ENCODE measurements at places on chromosomes 7 and 10.

GRCh38 chr10:50506861-50507573, 116.7 kb downstream of the SGMS1 start:
- no peak for DNase-seq
- H3K4me3 ChIP-seq, result no peak overlapping the region
- no peak overlapping the region for H3K27ac ChIP-seq
- no peaks in the 10 kb centered on the region for H3K27me3 ChIP-seq
- H3K4me1 ChIP-seq, result peaks cover 14% of the 10 kb centered on the region

- H3K27ac ChIP-seq, result no peak overlapping the region
- no peak for DNase-seq
- H3K4me1 ChIP-seq, result no peaks in the 10 kb centered on the region
- H3K27me3 ChIP-seq, result no peaks in the 10 kb centered on the region
- no peaks in the 10 kb centered on the region for H3K36me3 ChIP-seq
Measured at GRCh38 chr7:110718503-110719205, 372.3 kb upstream of the LRRN3 start.

- no peak overlapping the region for H3K27ac ChIP-seq
- no peak overlapping the region for H3K4me3 ChIP-seq
- H3K27me3 ChIP-seq, result no peaks in the 10 kb centered on the region
- no peak for DNase-seq
Measured at GRCh38 chr7:45721686-45722598, 147.8 kb downstream of the ADCY1 start.

GRCh38 chr7:151174246-151175046, 7.0 kb upstream of the GBX1 start:
- H3K27me3 ChIP-seq, result peaks cover 7% of the 10 kb centered on the region
- no peak for DNase-seq
- H3K27ac ChIP-seq, result no peak overlapping the region
- no peak overlapping the region for H3K4me3 ChIP-seq
- no peaks in the 10 kb centered on the region for H3K36me3 ChIP-seq

DNA sequence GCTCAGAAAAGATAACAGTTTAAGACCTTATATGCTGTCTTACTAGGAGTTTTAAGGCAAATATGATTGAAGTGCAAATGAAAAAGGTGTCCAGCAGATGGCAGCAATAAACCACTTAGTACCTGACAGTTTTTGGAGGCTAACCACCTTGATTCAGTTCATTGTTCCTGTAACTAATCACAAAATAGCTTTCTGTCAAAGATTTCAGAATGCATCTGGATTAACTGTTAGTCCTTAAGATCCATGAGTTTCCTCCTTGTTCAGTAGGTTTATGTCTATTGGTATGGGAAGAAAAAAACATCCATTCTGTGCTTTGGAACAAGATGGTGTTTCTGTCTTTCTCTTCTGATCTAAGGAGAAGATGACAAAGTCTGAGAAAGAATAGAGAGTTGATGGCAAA, 46.6 kb downstream of the CCSER2 start:
- peak; percentile 6 for DNase-seq
- H3K27me3 ChIP-seq, result no peaks in the 10 kb centered on the region
- no peak overlapping the region for H3K4me3 ChIP-seq
- H3K4me1 ChIP-seq, result no peaks in the 10 kb centered on the region

Data from T-cell (primary cell).